ENCODE measurements at places on chromosomes 2 and 18.
A peak's percentile ranks its signal among the peaks of the same experiment; 100 is the strongest.

GRCh38 chr2:196399722-196400691 is 228.6 kb upstream of the STK17B start:
- peak; percentile 92 for DNase-seq

DNA sequence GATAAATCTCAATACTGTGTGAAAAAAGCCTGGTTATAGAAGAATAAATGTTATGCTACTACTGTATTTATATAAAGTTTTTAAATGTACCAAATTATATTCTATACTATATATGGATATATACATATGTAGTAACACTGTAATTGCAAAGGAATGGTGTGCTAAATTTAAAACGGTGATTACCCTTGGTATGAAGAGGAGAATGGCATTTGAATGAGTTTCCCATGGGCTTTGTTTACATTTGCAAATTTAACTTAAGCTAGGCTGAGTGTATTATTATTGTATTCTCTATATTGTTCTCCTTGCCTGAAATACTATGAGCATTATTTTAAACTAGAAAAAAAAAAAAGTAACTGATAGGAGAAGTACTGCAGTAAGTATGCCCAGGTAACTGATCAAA is 4.7 kb upstream of the SP3 start:
- no peak for DNase-seq

- DNase-seq: no peak
Measured at GRCh38 chr18:60024857-60025256, 125.1 kb downstream of the PMAIP1 start.

DNA sequence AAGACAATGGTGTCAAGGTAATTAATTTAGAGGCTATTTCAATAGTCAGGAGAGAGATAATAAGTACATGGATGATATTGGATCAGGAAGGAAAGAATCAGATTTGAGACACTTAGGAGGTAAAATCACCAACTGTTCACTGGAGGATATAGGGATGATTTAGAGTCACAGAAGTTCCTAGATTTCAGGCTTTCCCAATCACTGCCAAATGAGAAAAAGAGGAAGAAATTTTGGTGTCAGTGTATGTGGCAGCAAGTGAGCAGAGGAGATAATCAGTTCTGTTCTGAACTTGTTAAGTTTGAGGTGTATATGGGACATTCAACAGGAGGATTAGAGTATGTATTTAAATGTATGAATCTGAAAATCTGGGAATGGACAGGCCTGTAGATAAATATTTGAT is 640.4 kb downstream of the NR4A2 start:
- DNase-seq: no peak

- no peak for DNase-seq
Measured at GRCh38 chr2:101159526-101159925, 8.3 kb upstream of the TBC1D8 start.

- DNase-seq: peak; percentile 85
Measured at GRCh38 chr2:66495788-66496640, 61.1 kb downstream of the MEIS1 start.

GRCh38 chr2:229980431-229981184 is 58.3 kb downstream of the FBXO36 start:
- peak; percentile 92 for DNase-seq

DNA sequence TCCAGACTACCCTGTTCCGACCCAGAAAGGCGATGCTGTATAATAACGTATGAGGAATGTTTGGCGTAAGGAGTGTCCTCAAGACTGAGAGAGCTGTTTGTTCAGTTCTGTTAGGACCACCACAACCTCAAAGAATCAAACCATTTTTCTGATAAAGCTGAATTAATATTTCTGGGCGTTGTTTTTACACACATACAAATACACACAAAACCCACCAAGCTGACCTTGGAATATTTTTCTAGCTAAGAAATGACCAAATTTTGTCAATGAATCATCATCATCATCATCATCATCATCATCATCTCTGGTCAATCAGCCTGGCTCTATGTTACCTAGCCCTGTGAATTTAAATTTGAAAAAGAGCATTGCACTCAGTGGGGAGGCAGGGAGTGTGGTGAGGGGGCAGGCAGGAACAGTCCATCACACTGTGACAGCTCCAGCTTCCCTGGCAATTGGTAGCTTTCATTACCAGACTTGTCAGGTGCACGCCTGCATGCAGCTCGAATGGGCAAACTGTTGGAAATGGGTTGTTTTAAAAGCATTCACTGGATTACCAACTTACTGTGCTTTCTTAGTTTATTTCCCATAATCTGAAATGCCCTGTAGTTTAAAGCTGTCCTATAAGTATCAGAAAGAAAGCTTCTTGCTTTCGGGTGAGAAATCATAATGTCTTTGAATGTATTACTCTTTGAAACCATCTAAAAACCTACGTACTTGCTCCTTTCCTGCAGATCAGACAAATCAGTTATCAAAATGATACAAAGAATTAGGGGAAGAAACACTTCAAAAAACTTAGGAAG is 6.9 kb upstream of the POU3F3 start:
- DNase-seq: no peak

DNA sequence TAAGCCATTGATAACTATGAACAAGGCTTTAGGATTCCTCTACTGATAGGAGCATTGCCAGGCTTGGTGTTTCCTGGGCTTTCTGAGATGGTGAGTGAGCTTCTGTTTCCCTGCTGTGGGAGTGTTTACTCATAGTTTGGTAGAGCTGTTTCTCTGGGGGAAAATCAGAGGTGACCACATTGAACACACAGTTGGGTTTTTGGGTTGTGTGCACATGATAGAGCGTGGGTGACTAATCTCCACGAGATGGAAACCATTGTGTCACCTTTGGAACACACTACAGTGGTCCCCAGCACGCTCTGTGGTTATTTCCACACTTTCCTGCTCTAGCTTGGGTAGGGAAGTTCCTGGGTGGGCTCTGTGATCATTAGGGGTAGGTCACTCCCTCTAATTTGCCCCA is 5.4 kb downstream of the IL1R1 start:
- DNase-seq: peak; percentile 8

GRCh38 chr2:205868773-205869333 is 186.6 kb downstream of the NRP2 start:
- DNase-seq: peak; percentile 85

- no peak for DNase-seq
Measured at GRCh38 chr2:165369898-165370296, 99.6 kb upstream of the CSRNP3 start.

GRCh38 chr18:57776354-57776753 is 26.8 kb downstream of the ATP8B1 start:
- DNase-seq: no peak

DNA sequence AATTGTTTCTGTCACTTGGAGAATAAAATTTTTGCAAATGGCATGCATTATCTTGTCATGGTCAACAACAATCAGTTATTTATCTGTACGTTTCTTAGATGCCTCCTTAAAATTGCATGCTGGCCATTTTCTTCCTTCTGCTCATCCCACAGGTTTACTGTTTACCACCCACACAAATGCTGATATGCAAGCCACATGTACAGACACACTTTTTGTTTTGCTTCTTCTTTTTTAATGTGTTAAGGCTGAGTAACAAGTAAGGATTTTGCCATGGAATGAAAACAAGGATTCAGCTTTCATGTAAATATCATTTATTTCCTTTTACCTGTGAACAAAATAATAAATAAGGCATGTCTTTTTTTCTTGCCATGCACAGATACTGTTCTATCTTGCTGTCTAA is 1077.1 kb upstream of the ZEB2 start:
- DNase-seq: no peak

- no peak for DNase-seq
Measured at GRCh38 chr2:231201475-231201814, 3.0 kb downstream of the ARMC9 start.

- no peak for DNase-seq
Measured at GRCh38 chr2:49686897-49687442, 532.7 kb upstream of the FSHR start.

DNA sequence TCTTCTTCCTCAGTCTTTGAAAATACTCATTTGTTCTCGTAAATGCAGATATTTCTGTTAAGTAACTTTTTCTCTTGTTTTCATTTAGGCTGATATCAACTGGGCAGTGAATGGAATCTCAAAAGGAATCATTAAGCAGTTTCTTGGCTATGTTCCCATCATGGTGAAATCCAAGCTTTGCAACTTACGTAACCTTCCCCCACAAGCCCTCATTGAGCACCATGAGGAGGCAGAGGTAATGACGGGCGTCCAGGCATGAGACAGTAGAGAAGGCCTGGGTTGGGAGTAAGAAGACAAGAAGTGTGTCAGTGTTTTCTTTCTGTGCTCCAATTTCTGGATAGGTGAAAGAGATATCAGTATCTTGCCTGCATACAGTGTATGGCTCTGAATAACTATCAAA is 5.1 kb downstream of the POLR1B start:
- no peak for DNase-seq

DNA sequence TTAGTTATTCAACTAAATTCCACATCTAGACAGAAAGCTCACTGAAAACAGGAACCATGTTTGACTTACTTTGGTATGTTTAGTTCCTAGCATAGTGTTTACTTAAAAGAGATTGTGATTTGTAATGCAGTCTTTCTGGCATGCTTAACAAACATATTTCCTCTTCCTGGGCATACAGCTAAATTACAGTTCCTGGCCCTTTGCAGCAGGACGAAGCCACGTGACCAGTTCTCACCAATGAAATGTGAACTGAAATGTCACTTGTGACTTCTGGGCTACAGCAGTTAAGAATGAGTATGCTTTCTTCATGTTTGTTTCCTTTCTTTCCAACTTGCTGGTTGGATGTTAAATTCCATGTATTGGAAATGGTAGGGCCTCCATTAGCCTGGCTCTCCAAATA is 330.5 kb downstream of the FIGN start:
- DNase-seq: no peak

DNA sequence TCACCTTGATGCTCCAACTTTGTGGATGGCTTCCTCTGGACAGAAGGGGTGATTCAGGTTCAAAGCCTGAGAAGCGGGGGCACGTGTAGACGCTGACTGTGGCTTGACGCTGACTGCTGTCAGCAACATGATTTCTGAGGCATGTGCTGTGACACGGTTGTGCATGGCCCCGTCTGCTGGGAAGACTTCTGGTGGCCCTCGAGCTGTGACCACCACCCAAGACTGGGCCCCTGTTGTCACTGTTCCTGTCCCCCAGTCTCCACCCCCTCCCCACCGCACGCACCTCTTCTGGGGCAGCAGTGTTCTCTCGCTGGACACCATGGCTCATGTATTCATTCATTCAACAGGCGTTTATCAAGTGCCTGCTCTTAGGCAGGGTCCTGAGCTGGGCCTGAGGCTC is 245.0 kb downstream of the FAM210A start:
- DNase-seq: no peak

DNA sequence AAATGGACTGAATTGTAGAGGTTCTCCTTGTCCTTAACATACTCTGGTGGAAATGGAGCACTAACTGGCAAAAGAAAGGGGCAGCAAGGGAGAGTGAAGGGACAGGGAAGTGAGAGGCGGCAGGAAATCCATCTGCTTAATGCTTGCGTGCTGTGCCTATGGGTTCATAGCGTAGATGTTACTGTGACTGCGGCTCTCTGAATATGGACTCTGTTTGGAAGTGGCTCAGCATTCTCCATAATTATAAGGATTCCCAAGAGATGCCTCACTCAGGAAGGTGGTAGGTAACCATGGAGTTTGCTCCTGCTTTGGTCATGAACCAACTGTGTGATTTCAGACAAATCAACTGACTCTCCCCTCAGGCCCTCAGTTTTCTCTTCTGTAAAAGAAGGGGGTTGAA is 50.0 kb downstream of the MYO3B start:
- DNase-seq: no peak

GRCh38 chr2:70161069-70161534 is 29.7 kb downstream of the C2orf42 start:
- DNase-seq: peak; percentile 16

- DNase-seq: peak; percentile 94
Measured at GRCh38 chr2:73830871-73831401, 2.2 kb downstream of the STAMBP start.

GRCh38 chr2:42792087-42792582 is 248 bp downstream of the HAAO start:
- DNase-seq: no peak

DNA sequence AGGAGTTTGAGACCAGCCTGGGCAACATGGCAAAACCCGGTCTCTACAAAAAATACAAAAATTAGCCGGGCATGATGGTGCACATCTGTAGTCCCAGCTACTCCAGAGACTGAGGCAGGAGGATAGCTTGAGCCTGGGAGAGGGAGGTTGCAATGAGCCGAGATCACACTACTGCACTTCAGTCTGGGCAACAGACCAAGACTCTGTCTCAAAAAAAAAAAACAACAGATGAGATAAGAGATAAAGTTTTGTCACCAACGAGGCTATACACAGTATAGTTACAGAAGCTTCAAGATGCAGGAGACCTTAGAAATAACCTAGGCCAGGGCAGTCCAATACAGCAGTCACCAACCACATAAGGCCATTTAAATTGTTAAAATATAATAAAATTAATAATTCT is 9.4 kb downstream of the FAM124B start:
- peak; percentile 5 for DNase-seq

GRCh38 chr2:67612576-67613042 is 215.5 kb downstream of the ETAA1 start:
- DNase-seq: no peak

DNA sequence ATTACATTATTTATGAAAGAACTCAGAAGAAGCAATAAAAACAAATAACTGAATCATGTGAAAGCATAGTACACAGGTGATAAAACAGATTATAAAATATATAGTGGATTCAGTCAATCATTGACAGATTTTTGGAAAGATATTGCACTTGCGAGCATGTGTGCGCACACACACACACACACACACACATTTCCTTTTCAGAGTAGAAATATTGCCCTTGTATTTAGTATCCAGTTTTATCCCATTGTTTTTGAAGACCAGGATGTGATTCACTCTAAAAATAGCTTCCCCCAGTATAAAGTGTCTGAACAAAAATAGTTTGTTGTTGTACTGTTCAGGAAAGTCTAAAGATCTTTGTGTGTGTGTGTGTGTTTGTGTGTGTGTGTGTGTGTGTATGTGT is 145.5 kb downstream of the CALCRL start:
- peak; percentile 14 for DNase-seq

- no peak for DNase-seq
Measured at GRCh38 chr2:231900972-231901371, 25.2 kb downstream of the NPPC start.

GRCh38 chr2:232483923-232484627 is 3.6 kb downstream of the ECEL1 start:
- no peak for DNase-seq

DNA sequence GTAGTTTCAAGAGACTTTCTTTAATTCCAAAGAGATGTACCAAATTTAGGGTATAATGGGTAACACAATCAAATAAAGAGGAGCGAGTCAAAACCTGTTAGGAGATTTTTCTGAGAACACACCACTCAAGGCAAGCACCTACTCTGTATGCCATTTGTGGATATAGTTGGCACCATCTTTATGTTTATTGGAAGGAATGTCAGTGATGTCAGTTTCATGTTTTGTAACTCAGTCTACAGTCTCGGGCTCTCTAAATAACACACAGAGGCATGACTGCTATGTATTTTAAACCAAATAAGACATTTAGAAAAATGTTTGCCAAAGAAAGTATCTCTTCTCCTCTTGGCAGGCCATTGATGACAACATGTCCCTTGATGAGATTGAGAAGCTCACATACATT is 59.7 kb downstream of the CPS1 start:
- no peak for DNase-seq

Measured in A172 (cell line).